ENCODE measurements at places on chromosomes 3 and 15.

DNA sequence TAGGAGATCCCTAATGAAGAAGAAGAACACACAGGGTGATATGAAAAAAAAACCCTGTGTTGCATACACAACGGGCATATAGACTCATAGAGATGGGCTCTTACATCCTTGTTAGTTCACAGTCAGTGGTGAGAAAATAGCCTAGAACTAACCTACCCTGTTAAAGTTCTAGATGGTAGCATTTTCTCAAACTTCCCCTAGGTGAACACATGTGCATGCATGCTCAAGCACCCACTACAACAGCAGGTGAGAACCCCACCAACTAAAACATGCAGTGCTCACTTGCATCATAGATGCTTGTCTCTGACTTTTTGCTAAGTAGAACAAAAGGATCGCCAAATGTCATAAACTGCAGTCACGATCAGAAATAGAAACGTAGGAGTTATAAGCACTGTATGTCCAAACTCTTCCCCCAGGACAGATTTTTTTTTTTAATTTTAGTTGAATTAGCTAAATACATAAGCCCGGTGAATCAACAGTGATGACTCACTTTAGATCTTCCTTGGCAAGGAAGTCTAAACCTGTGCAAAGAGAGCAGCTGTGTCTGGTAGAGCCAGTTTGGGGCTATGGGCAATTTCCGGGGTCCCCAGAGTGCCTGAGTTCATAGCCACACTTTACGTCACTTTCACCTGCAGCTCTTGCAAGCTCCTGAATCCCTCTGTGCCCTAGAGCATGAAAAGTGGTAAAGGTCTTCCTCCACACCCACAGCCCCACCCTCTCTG is 96.2 kb upstream of the SEMA6D start:
- DNase-seq, result no peak

DNA sequence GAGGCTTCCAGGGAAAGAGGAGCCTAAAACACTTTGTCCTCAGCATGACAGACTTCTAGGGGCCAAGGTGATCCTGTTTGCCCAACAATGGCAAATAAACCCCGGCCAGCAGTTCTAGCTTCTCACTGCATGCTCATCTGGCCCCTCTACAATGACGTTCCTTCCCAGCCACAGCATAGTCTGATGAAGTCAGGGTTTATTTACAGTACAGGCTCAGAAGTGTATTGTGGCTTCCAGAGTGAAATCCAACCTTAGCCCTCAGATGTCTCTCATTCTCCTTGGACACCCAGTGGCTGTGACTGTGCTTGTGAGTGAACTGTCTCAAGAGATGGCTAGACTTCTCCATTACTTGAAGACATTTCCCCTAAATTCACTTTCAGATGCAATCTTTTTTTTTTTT is 40.8 kb downstream of the BFSP2 start:
- no peak for DNase-seq

- peak; percentile 5 for DNase-seq
Measured at GRCh38 chr15:33293713-33294334, 16.9 kb upstream of the RYR3 start.

DNA sequence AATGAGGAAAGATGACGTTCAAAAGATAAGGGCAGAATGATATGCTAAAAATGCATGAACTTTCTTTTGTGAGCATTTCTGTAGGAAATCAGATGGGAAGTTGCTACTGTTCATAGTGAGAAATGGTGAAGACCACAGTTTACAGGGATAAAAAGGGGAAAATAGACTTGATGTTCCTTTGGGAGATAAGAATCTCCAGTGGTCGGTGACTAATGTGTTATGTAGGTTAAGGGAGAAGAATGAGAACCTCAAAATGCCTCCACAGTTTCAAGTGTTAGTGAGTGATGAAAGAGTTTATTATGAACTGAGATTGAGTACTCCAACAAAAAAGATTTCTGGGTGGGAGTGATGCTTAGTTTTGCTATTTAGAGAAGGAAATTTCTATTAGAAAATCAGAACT is 247.2 kb downstream of the LSAMP start:
- no peak for DNase-seq

DNA sequence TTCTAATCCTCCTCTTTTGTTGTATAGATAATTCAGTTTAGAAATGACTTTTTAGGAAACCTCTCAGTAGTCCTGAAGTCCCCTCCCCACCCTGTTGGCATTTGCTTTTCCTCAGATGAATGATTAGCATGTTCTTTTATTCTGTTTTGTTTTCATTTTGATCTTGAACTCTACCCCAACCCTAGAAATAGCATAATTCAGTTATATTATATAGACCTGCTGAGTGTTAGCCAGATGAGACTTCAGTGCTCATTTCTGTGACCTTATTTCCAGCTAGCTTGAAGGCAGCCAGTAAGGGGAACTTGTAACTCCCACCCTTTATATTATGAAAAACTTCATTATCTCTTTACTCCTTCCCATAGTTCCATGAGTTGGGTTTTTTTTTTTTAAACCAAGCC is 41.2 kb downstream of the SNRK start:
- DNase-seq, result no peak

- DNase-seq, result no peak
Measured at GRCh38 chr15:86121568-86122225, 42.0 kb downstream of the AGBL1 start.

GRCh38 chr15:99090011-99090699 is 14.7 kb upstream of the SYNM start:
- no peak for DNase-seq

DNA sequence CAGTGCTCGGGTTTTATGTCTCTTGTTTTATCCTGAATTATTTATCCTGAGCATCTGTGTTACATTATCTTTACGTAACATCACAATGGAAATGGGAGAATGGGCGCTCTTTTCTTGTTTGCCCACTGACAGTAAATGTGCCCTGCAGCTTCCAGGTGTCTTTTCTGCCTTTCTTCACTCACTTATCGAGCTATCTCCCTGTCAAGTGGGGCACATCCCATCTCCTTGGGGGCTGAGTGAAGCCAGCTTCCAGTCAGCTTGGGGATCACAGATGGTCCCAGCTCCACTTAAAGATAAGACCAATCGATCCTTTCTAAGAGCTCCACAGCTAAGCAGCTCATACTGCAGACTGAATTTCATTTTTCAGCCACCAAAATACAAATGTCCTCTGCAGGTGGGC is 125.8 kb downstream of the KBTBD8 start:
- DNase-seq, result no peak

DNA sequence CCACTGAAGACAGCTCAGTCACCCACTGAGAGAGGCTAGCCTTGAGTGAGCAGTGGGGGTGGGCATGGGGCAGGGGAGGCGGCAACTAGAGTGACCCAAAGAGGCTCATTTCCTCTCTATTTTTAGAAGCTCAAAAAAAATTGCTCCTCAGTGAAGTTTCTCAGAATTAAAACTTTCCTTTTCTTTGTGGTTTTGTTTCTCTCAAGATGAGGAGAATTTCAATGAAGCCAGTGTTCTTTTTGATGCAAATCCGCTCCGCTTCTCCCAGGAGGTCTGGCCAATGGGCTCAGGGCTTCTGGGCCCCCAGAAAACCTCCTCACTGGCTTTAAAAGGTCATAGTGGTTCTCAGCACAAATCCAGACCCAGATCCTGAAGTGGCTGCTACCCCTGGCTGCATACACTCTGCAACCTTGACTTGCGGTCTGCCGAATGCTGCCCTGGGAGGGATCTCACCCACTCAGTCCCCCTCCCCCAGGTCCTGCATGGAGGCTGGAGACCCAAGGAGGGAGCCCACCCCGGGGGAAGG is at the start of gene ACSBG1:
TSS of gene ACSBG1 (minus strand) at position 51 of the 526 bp plus-strand sequence. CDS start 64 bp downstream, outside the sequence.
- no peak for DNase-seq

GRCh38 chr3:72368331-72368975 is 479.8 kb downstream of the SHQ1 start:
- no peak for DNase-seq

- DNase-seq, result no peak
Measured at GRCh38 chr15:79674124-79674465, 222.7 kb downstream of the MTHFS start.

- DNase-seq, result no peak
Measured at GRCh38 chr15:65979316-65979715, 110.0 kb downstream of the RAB11A start.

DNA sequence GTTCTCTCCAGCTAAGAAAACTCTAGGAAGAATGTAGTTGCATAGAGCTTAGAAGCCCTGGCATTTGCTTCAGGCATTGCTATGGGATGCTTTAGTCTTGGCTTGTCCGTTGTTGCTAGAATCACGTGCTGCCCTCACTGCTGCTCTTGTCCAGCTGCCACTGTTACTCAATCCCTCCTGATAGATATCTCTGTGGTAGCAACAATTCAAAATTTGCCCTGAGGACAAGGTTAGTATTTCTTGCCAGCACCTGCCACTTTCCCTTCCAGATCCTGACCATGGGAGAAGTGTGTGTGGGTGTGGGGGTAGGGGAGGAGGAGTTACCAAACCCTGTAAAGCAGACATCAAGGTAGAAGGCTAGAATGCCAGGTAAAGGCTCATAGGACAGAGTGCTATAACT is 113.8 kb downstream of the PPM1L start:
- no peak for DNase-seq

DNA sequence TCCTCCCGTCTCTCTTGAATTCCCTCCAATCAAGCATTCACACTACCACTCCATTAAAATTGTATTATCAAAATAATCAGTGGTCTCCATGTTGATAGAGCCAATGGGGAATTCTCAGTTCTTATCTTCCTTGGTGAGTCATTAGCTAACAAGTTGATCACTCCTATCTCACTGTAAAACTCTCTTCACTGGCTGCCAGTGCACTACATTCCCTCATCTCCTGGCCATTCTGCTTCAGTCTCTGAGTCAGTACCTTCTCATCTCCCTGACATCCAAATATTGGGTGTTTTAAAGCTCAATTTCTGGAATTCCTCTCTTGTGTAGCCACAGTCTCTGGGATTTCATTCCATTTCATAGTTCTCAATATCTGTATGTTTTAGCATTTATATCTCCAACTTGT is 175.2 kb downstream of the ALDH1A2 start:
- no peak for DNase-seq

- DNase-seq, result no peak
Measured at GRCh38 chr3:55074796-55075195, 146.9 kb upstream of the LRTM1 start.

DNA sequence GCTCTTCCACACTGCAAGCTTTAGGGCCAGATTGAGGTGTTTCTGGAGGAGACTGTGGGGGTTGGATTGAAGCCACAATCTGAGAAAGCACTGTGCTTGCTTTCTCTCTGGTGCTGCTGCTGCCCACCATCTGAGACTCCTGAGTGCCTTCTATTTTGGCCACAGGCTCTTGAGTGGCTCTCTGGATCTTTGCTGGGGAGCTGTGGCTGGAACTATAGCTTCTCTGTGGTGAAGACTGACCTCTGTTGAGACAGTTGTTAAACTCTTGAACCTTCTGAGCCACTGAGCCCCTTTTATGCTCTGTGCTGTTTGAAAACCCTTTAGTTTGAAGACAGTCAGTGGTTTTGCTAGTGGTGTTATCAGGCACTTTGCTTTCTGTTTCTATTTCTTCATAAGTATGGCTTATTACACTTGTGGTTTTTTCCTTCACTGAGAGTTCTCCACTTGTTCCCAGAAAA is 108.7 kb upstream of the TSPAN3 start:
- no peak for DNase-seq

- DNase-seq, result peak; percentile 56
Measured at GRCh38 chr3:132721479-132722164, 587 bp downstream of the NPHP3 start.

DNA sequence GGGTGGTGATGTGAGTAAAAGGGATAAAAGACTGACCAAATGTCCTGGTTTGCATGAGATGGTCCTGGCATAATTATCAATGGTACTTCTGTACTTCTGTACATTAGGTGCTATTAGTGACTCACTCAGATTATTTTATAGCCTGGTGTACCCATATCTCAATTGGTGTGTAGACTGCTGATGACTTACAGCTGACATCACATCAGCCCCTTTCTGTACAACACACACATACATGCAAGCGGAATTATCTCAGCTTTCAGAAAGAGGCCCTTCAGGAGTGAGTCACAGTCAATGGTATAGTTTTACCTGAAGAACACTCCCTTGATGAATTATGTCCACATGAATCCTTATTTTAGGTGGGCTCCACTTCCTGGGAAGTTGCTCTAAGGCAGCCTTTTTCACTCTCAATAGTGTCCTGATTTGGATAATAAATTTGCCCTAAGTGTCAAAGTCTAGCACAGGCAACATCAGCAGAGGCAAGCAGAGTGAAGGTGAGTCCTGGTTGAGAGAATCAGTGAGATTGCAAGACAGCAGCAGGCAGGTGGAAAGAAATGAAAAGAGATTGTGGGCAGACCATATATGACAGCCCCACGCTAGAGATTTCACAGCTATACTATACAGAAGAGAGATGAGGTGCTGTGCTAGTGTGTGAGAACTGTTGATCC is 137.0 kb downstream of the ZPLD1 start:
- DNase-seq, result no peak

GRCh38 chr15:55282284-55282833 is 7.3 kb downstream of the RAB27A start:
- DNase-seq, result no peak

GRCh38 chr3:157333551-157333991 is 103.1 kb upstream of the PTX3 start:
- no peak for DNase-seq

DNA sequence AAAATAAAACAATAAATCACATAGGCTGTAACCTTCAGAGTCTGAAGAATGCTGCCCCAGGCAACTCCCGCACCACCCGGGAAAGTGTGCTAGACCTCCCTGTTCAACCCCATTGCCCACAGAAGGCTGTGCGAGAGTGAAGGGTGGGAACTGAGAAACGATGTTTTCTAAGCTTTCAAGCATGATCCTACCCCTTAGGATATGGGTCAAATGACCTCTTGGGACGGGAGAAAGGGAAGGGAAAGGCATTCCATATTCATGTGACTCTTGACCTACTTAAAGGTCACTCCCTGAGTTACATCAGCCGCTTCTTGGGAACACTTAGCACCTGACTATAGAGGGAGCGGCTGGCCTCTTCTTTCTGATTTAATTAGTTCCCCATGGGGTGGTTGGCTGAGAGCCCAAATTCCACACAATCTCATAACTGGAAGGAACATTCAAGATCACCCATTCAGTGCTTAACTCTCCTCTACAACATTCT is 114.7 kb upstream of the SLC24A5 start:
- DNase-seq, result peak; percentile 58

GRCh38 chr3:87082796-87083440 is 92.0 kb upstream of the VGLL3 start:
- peak; percentile 66 for DNase-seq

GRCh38 chr3:14209581-14210289 is 31.1 kb downstream of the LSM3 start:
- DNase-seq, result no peak

GRCh38 chr3:114456742-114457141 is 162.9 kb downstream of the TIGIT start:
- no peak for DNase-seq

DNA sequence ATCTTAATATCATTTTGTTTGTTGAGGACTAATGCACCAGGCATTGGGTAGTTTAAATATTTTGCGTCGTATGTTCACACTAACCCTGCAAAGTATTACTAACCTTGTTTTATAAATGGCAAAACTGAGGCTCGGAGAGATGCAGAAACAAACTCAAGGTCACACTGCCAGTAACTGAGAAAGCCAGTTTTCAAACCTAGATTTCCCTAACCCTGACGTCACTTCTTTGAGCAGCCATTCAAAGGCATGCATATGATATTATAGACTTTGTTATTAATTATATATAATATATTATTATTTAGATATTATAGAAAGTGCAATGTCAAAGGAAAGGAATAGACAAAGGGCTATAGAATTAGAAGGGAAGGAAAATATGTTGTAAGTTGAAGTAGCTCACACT is 167.6 kb upstream of the EOMES start:
- DNase-seq, result no peak

Data from LoVo (cell line).